Right lobe of liver (tissue), 6 donors: ENCODE measurements at places on chromosomes 4 and X. TPM values are rescaled to one million over a fixed set of nuclear protein-coding genes. Genes with fewer than 3 reads are reported as not detected.

- DNase-seq: no peak
Measured at GRCh38 chr4:58849026-58849425, 1738.8 kb upstream of the IGFBP7 start.

DNA sequence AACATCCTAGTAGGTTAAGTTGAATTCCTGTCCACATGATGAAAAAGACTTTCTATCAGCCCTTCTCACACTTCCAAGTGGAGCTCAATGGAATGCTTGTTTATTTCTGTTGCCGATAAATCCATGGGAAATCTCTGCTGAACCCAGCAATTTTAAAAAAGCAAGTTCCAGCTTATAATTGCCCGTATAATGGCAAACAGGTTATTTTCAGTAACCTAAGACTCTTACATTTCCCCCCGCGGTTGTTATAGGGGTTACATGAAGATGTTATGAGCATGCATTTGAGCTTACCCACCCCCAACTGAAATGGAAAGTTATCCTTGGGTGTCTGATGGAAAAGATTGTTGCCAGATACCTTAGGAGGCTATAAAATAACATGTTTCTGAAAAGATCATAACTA lies 136.2 kb downstream of the PALLD start:
- DNase-seq: no peak

DNA sequence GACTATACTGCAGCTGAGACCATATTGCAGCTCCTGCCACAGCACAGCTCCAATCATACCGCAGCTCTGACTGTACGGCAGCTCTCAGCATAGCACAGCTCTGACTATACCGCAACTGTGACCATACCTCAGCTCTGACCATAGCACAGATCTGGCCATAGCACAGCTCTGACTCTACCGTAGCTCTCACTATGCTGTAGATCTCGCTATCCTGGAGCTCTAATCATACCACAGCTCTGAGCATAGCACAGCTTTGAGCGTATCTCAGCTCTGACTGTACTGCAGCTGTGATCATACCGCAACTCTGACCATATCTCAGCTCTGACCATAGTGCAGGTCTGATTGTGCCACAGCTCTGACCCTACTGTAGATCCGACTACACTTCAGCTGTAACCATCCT lies 139.2 kb downstream of the ASMT start:
- no peak for DNase-seq

DNA sequence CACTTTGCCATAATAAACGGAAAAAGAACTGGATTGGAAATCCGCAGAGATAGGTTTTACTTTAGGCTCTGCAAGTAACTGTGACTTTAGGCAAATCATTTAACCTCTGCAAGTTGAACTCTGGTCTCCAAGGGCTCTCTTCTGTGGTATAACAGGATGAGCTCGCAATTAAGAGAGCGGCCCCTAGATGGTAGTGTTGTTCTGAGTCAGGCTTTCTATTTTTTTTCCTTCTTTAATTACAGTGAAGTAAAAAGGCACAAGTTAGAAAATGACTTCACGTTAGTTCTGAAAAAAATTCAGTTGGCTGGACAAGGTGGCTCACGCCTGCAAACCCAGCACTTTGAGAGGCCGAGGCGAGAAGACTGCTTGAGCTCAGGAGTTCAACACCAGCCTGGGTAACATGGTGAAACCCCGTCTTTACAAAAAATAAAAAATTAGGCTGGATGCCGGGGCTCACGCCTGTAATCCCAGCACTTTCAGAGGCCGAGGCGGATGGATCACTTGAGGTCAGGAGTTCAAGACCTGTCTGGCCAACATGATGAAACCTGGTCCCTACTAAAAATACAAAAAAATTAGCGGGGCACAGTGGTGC lies 18.0 kb downstream of the RPS3A start:
- DNase-seq: no peak

GRCh38 chr4:141849778-141850177 lies 213.4 kb downstream of the IL15 start:
- no peak for DNase-seq

DNA sequence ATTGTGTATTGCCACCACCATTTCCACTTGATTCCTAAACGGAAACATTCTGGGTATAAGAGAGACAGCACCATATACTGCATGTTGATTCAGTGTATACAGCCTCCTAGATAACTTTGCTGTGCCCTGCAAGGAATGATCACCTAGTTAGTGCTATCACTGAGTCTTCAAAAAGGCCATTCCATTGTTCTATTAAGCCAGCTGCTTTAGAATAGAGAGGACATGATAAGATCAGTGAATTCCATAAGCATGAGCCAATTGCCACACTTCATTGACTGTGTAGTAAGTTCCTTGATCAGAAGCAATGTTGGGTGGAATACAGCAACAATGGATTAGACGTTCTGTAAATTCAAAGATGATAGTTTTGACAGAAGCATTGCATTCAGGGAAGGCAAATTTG lies 1047.3 kb downstream of the PCDH18 start:
- DNase-seq: no peak

DNA sequence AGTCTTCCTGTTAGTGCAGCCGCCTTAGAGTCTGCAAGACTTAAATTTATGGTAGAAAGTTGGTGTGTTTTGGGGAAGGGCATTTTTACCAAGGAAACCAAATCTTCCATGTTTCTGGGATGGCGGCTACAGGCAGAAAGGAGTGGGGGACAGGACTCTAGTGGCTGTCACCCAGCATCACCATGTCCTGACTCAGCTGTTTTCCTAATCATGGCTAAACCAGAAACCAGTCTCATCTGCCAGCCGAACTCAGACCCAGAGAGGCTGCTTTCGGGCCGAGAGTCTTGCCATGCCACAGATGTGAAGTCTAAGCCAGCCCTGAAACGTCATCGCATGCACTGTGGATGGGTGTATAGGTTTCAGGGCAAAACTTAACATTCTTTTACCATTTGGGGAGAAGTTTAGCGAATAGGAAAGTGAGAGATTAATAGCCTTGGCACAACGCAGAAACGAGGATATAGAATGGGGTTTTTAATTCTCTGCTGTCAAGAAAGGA lies 109.6 kb downstream of the ENPP6 start:
- no peak for DNase-seq

DNA sequence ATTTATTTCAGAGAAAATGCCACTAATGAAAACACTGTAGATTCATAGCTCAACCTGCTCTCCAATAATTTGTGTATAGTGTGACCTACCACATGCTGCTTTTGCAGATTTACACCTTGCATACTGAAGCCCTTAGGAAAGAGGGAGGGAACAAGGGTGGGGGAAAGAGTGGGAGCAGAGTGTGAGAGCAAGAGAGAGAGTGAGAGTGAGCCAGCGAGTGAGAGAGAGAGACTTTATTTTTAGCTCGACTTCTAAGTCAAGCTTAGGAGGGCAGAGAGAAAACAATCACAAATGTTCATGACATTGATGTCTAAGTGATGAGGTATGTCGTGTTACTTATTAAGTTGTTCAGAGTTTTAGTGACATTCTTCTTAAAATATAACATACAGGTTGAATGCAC lies 112.5 kb upstream of the HAND2 start:
- no peak for DNase-seq

- DNase-seq: no peak
Measured at GRCh38 chr4:165627548-165627947, 245.5 kb upstream of the TLL1 start.

- DNase-seq: no peak
Measured at GRCh38 chr4:141706445-141706844, 70.1 kb downstream of the IL15 start.

GRCh38 chr4:10684631-10685030 lies at the start of gene CLNK:
Gene CLNK, minus strand, starts transcription at chr4:10684768. Its CDS starts 16,899 bp downstream, at chr4:10667869.
- DNase-seq: no peak

GRCh38 chrX:98191003-98191402 lies 1307.3 kb downstream of the RPA4 start:
- DNase-seq: no peak

DNA sequence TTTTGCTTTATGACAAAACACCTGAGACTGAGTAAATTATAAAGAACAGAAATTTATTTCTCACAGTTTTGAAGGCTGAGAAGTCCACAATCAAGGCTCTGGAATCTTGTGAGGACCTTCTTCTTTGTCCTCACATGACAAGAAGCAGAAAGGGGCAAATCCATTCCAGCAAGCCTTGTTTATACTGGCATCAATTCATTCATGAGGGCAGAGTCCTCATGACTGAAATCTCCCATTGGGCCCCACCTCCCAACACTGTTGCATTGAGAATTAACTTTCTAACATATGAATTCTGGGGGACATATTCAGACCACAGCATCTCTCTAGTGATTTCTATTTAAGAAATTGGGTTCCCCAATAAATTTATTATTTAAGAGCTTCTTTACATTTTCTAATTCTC lies 395.4 kb downstream of the AR start:
- no peak for DNase-seq

DNA sequence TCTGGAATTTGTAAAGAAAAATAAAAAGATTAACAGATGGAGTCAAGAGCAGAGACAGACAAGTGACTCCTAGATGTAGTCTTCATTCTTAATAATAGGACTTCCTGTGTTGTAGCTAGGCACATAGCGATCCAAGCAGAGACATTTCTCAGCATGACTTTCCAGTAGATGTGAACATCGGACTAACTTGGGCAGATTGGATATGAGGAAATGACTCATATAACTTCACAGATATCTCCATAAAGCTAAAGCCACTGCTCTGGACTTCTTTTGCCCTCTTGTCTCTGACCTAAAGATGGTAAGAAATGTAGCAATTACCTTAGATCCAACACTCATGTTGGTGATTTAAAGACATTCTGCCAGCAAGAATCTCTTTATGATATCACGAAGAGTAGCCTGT lies 131.7 kb downstream of the EPHA5 start:
- no peak for DNase-seq

DNA sequence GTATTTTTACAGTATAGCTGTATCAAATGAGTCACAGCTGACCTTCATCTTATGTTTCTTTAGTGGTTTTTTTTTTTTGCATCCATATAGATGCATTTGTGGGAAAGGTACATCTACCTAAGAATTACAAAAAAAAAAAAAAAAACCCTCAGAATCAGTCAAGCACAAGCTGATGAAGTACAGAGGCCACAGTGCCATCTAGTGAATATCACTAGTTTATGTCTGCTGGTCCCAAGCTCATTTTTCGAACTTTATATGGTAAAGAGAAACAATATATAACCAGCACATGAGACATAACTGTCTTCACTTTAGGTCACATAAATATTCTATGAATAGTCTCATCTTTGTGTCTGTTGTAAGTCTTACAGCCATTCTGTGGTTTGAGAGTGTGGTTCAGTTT lies 220.1 kb downstream of the DLG3 start:
- DNase-seq: no peak

- no peak for DNase-seq
Measured at GRCh38 chr4:107490116-107490515, 229.9 kb downstream of the PAPSS1 start.

- no peak for DNase-seq
Measured at GRCh38 chr4:85370400-85371032, 104.4 kb upstream of the ARHGAP24 start.

GRCh38 chrX:109952050-109952449 lies 50.9 kb upstream of the TMEM164 start:
- no peak for DNase-seq

DNA sequence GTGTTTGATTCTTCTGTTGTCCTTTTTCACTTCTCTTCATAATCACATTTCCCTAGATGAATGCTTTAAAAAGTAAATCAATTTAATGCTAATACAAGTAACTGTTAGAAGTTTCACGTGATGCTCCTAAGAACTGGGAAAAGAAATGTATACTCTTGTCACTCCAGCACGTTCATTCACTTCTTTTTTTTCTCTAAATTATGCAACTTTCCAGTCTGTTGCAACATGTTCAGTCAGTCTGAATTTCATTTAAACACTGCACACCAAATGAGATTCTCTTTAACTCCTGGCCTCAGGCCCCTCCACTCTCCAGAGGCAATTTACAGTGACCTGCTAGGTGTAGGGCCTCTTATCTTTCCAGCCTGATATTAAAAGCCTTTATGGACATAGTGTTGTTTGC lies 321.9 kb downstream of the HS3ST1 start:
- no peak for DNase-seq

DNA sequence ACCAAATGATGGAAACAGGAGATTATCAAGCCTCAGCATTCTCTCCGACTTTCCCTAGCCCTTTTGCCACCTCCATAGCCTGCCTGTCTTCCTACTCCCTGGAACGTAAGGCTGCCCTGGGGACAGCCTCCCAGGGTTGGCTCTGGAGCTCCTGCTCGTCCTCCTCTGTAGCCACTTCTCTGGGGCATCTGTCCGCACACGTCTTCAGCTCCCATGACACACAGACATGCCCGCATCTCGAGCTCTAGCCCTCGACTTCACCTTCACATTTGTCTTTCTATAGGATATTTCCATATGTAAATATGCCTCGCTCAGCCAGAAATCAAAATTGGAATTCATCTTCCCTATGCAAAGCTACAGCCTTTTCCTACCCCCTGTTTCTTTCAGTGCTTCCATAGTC lies 67.7 kb downstream of the TSC22D3 start:
- no peak for DNase-seq

DNA sequence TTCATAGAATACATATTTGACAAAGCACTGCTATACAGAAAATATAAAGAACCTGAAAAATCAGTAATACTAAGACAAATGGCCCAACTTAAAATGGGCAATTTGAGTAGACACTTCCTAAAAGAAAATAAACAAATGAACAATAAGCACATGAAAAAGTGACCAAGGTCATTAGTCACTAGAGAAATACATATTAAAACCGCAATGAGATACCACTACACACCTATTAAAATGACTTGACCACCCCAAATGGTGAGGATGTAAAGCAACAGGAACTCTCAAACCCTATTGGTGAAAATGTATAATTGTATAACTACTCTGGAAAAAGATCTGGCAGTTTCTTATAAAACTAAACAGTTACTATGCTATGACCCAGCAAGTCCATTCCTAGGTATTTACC lies 34.0 kb upstream of the USP9X start:
- DNase-seq: no peak

DNA sequence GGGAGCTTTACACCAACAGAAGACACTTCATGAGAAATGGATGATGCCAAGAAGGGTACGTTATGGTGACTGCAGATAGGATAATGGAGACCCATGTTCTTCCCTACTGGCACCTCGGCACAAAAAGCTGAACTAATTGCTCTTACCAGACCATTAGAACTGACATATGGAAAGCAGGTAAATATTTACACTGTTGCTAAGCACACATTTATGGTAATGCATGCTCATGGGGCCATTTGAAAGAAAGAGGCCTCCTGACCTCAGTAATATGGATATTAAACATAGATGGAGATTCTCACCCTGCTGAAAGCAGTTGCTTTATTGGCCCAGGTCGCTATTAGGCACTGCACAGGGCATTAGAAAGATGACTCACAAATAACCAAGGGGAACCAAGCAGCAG lies 1759.6 kb downstream of the C4orf33 start:
- DNase-seq: no peak

SYNPO2 gene
- total RNA-seq: 10.5 TPM

FRG2 gene
- total RNA-seq: not detected

SULT1B1 gene
- 18.6 TPM for total RNA-seq

USP27X gene
- 1.5 TPM for total RNA-seq

BTC gene
- total RNA-seq: 0.26 TPM

DCHS2 gene
- 0.09 TPM for total RNA-seq

SPATA18 gene
- total RNA-seq: 2.9 TPM

TRIML1 gene
- not detected for total RNA-seq

QRFPR gene
- total RNA-seq: not detected

PRRG3 gene
- total RNA-seq: not detected

C4orf50 gene
- not detected for total RNA-seq

PRR32 gene
- not detected for total RNA-seq

PLAC1 gene
- total RNA-seq: not detected

FAM47B gene
- total RNA-seq: not detected

CYTL1 gene
- 0.20 TPM for total RNA-seq
